ENCODE measurements at places on chromosomes 2 and 18. TPM values are rescaled to one million over a fixed set of nuclear protein-coding genes. Genes with fewer than 3 reads are reported as not detected.

GRCh38 chr2:190517468-190517867, 17.1 kb downstream of the NEMP2 start:
- no peak for DNase-seq

DNA sequence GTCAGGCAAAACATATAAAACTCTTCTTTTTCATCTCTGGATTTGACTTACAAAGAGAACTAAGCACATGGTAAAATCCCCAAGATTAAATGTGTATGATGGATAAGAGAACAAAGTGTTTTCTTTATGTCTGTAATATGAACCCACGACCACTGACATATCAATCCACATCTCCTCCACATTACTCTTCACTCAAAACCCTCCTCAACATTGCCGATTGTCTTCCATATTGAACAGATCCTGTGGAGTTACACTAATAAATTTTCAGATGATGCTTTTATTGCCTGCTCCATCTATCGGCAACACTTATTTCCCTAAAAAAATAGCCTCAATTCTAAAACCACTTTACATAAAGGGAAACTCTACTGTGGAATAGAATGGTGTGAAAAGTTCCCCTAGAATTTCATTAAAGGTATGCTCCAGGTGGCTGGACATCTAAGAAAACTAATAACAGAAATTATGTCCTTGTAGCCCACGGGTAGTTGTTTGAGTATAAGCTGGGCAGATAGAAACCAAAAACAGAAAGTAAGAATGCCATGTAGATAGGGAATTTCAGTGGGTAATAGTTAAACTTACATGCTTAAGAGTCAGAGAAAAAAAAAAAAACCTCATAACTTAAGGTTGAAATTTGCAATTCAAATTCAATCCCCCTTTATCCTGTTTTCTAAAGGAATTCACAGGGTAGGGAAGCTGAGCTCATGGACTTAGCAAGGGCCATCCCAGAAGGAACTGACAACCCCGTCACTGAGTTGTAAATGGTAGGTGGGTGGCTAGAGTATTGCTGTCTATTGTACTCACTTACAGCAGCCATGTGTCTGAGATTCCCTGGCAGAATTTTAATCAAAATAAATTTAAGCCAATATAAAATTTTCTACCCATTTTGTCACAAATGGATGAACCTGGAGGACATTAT, 305.4 kb upstream of the LYPD1 start:
- no peak for DNase-seq

- DNase-seq: no peak
Measured at GRCh38 chr2:205283736-205284270, 398.5 kb upstream of the NRP2 start.

- no peak for DNase-seq
Measured at GRCh38 chr2:137287913-137288639, 522.7 kb downstream of the THSD7B start.

- no peak for DNase-seq
Measured at GRCh38 chr2:54114936-54115283, 505 bp upstream of the ACYP2 start.

DNA sequence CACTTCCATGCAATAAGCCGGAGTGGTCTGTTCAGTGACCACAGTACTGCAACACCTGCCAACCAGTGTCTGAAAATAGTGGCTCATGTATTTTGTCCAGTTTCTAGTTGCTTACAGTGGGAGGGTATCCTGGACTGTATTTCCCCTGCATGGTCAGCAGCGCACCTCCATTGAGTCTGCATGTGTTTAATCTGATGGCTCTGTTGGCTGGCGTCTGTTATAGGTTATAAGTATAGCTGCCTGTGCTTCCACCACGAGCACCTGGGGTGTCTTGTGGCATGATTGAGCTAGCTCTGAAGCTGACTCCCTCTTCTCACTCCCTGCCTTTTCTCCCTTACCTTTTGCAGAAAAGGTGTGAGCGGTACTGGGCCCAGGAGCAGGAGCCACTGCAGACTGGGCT, 12.9 kb downstream of the PTPN18 start:
- DNase-seq: no peak

- no peak for DNase-seq
Measured at GRCh38 chr2:68748568-68748967, 14.0 kb downstream of the ARHGAP25 start.

- DNase-seq: peak; percentile 0
Measured at GRCh38 chr2:2328848-2329247, 2.2 kb downstream of the MYT1L start.

The ANKRD12 gene
- total RNA-seq: 16.0 TPM

- DNase-seq: no peak
Measured at GRCh38 chr2:211437396-211437795, 881.0 kb downstream of the CPS1 start.

The RUFY4 gene
- total RNA-seq: not detected

The ITGB1BP1 gene
- total RNA-seq: 55.3 TPM

The GAREM2 gene
- not detected for total RNA-seq

GRCh38 chr2:239186516-239187357, 214.1 kb downstream of the HDAC4 start:
- no peak for DNase-seq

- DNase-seq: no peak
Measured at GRCh38 chr2:37623406-37623805, 48.0 kb downstream of the CDC42EP3 start.

DNA sequence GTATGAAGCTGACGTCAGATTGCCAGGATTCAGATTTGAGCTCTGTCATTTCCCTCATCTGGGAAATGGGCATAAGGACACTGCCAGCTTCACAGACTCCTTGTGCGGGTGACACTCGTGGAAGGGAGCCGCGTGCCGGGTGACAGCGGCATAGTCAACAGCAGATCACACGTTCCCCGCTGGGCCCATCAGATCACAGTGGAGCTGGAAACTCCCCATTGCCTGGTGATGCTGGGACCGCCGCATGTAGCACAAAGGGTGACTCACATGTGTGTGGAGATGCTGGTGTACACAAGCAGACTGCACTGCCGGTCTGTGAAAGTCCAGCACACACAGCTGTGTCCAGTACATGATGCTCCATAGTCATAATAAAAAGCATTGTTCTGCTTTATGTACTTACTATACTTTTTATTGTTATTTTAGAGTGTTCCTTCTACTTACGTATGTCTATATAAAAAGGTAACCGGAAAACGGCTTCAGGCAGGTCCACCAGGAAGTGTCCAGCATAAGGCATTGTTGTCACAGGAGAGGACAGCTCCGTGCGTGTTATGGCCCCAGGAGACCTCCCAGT, 31.8 kb downstream of the SALL3 start:
- no peak for DNase-seq

GRCh38 chr2:7430421-7430868, 513.2 kb downstream of the RNF144A start:
- DNase-seq: no peak

GRCh38 chr2:232075859-232076258, 114.3 kb downstream of the DIS3L2 start:
- peak; percentile 61 for DNase-seq

The ARPC2 gene
- 456 TPM for total RNA-seq

DNA sequence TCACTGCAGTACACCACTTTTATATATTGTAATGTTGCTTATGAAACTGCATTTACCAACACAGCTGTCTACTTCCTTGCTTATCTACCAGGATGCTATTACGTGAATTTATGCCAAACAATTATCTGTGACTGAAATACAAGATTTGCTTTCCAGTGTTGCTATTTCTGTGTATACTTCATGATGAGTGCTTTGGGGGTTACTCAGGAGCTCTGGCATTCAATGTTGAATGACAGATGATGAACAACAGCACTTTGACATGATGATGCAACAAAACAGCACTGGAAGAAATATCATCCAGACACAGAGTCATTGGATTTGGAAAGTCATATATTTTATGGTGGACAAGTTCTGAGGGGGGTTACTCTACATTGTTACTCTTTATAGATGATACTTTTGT, 125.8 kb downstream of the NETO1 start:
- DNase-seq: peak; percentile 1

DNA sequence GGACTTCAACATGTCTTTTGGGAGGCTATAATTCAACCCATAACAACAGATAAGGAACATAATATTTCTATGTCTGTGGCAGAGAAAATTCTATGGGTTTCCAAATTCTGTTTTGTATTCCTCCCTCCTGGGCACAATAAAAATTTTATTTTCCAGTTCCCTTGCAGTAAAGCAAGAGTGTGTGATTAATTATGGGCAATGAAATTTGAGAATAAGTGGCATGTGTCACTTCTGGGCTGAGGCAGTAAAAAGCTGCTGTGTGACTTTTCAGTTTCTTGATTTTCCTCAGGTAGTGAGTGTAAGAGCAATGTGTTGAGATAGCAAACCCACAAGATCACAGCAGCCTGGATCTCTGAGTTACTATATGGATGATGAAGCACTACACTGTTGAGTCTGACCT, 216.4 kb downstream of the MEIS1 start:
- DNase-seq: no peak

- DNase-seq: no peak
Measured at GRCh38 chr2:136067897-136068580, 49.9 kb downstream of the CXCR4 start.

- peak; percentile 23 for DNase-seq
Measured at GRCh38 chr2:237895544-237896506, 36.4 kb downstream of the RAMP1 start.

DNA sequence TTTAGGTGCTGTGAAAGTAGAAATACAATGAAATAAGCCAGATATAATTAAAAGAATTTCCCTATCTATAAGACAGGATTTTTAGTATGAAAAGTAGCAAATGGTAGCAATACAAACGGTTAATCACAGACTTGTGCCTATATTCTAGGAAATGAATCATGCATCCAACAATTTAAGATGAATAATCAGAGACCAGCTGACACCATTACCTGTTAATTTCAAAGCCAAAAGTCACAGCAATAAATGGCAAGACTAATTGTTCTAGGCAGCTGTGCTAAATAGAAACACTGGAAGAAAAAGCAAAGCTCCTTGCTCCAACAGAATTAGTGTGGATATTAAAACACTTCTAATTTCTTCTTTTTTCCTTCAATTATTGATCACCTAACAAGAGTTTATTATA, 35.1 kb upstream of the MPP4 start:
- DNase-seq: peak; percentile 13

DNA sequence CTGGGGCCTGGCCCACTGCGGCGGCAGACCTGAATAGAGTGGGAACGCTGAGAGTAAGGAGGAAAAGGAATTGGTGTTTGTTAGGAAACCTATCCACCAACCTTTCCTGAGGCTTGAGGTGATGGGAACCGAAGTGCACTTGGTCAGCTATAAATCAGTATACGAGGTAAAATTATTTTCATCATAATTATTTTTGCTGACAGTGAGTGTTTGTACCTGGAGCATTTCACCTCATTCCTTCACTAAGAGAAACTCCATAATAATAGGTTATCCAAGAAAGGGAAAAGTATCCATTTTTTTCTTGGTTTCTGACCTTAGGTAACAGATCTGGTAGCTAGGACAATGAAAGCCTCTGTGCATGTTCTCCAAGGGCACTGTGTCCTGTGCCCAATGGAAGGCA, 138.6 kb upstream of the RGPD4 start:
- no peak for DNase-seq

DNA sequence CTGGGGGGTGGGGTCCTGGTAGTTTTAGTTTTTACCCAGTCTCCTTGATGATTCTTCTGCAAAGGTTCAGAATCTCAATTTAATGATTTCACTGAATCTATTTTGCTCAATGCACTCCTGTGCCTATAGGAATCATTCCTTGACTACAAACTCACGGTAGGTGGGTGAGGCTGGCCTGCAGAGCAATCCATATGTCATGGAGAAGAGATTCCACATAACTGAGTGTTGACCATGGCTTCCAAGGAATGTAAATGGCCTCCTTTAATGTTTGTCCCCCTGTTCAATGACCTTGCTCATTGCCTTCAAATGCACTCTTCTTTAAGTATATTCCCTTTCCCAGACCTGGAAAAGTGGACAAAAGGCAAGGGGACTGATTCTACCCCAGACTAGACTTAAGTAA, 12.5 kb downstream of the FAP start:
- no peak for DNase-seq

- DNase-seq: peak; percentile 60
Measured at GRCh38 chr2:88880441-88880953, 189.0 kb downstream of the RPIA start.

The CDH20 gene
- not detected for total RNA-seq

GRCh38 chr2:58466804-58467203, 225.7 kb upstream of the FANCL start:
- no peak for DNase-seq

The SERPINB10 gene
- total RNA-seq: not detected

DNA sequence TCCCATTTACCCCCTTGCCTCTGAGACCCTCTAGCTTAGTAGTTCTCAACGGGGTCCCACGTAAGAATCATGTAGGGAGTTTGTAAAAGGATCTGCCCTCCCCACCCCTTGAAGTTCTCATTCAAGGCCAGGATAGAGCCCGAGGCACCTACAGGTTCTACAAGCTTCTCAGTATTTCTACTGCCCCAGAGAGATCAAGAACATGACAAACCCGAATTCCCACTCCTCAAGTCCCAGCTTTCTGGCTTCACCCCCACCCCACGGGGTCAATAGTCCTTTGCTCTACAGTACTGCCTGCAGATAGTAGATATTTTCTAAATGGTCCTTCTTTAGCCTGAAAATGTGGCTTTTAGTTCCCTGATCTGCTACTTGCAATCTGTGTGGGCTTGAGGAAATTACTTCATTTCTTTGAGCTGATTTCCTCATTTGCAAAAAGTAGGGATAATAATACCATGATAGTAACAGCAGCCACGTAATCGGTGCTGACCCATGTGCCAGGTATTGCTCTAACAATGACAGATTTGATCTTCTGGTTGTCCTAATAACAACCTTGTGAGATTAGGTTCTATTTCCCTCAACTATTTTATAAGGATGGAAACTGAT, 7.1 kb downstream of the CIB4 start:
- DNase-seq: no peak

The DCC gene
- not detected for total RNA-seq

The SIX2 gene
- total RNA-seq: 0.37 TPM

GRCh38 chr2:118094503-118094902, 6.2 kb downstream of the INSIG2 start:
- DNase-seq: no peak

DNA sequence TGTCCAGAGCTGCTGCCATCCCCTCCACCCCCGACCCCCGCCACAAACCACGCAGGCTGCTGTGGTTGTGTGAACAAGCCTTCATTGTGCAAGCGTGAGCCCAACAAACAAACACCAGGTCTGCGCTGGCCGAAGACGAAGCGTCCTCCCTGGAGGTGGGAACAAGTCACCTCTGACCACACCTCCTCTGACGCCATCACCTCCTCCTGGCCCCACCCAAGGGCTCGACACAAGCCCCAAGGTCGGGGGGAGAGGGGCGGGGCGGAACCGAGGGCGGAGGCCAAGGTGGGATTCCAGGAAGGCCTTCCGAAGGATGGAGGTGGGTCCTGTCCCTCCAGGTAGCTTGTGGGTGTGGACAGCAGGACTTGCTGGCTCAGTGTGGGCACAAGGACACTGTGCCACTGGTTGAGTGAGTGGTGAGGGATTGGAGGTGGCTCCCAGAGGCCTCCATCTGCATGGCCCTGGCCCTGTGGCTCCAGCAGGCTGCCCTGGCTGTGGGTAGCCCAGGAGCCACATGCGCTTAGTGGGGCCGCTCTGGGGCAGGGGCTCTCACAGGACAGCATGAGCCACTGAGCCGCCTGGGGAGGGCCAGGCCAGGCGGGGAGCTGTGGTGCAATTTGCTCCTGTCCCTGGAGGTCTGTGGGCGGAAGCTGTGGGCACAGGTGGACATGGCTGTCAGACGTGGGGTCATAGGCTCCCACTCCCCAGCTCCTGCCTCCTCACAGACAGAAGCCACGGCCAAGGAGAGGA, 7.4 kb upstream of the GPR17 start:
- DNase-seq: no peak

Data from M059J (cell line).